GM13977 (cell line): ENCODE measurements at places on chromosomes 3 and 15.

- DNase-seq: no peak
These were observed 9.8 kb upstream of the SLC25A36 start for GRCh38 chr3:140931801-140932200.

- no peak for DNase-seq
These were observed 140.6 kb downstream of the GBE1 start for GRCh38 chr3:81620849-81621248.

- DNase-seq: no peak
These were observed 28.8 kb downstream of the LRRFIP2 start for GRCh38 chr3:37145611-37146010.

- no peak for DNase-seq
These were observed 16.5 kb downstream of the GSK3B start for GRCh38 chr3:120077731-120078130.

DNA sequence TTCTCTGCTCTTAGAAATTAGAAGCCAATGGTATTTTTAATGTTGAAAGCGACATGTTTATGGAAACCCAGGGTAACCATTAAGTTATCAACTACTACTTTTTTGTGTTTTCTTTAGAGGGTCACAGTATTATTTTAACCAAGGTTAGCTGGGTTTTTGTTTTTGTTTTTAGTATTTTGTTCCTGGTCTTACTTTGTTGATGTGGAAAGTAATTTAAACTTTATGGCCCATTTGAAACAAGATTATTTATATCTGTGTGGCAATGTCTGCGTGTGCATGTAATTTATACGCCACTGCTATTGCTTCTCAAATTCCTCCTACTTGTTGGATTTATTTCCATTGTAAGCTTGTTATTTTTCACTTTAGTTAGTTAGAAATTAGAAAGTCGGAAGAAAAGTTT, 722.1 kb upstream of the NR2F2 start:
- DNase-seq: no peak

DNA sequence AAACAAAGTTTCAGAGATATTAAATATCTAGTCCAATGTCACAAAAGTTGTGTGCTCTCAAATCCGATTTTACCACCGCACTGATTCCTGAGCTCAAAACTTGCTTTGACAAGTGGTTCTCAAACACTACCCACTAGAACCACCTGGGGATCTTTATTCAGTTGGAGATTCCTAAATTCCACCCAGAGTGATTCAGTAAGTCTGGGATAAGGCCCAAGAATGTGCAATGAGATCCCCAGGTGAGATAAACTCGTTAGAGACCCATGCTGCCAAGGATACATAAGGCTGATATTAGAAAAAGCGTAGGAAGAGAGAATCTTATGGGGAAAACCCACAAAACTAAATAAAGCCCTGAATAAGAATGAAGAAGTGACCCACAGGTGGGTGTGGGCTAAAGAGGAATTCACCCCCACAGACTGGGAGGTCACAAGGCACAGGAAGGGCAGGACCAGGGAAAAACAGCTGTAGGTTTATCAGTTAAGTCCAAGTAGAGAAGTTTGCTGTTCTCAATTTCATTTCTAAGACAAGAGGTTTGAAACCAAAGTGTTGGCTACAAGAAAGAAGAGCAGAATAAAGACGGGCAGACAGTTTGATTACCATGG, 11.5 kb upstream of the RPS17 start:
- no peak for DNase-seq

GRCh38 chr15:64341961-64342360, 14.0 kb downstream of the CSNK1G1 start:
- DNase-seq: no peak

DNA sequence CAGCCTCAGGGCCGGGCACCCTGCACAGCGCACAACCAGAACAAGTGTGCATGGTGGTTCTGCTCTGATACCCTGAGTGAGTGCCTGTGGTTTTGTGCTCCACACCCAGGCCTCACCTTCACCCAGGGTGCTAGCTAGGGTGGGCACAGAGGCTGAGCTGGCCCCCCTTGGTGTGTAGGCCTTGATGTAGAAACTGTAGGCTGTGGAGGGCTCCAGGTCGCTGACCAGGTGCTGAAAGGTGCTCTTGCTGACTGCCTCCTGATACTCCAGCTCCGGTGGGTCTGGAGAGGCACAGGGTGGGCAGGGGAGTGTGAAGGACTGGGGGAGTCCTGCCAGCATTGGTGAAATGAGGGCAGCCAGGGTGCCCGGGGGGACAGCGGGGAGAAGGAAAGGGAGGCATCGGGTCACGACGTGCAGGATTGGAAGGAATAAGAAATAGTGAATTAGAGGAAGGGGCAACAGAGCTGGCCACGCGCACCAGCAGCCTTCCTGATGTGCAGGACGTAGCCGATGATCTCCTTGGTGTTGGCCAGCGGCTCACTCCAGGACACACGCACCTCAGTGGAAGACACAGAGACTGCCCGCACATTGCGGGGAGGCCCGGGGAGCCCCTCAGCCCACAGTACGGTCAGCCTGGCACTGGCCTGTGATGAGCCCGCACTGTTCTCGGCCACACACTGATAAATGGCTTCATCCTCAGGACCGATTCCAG, 26.6 kb downstream of the RNU5B-1 start:
- no peak for DNase-seq

GRCh38 chr3:100395679-100396431, 5.0 kb downstream of the TOMM70 start:
- peak; percentile 23 for DNase-seq

GRCh38 chr15:64456634-64457108, 3.7 kb upstream of the ZNF609 start:
- no peak for DNase-seq

DNA sequence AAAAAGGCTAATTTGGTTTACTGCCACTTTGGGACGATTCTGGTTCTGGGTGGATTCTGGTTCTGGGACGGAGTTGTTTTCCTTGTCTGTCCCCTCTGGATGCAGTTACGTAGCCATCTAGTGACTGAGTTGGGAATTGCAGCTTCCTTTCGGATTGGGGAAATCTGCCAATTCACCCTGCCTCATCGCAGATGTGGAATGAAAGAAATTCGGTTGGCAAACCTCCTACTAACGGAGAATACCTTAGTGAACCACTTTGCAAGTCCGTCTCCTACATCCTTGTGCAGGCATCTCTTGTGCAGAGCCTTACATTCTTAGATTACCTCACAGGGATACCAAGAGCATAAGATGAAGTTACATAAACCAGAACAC, 31.5 kb upstream of the AP4E1 start:
- DNase-seq: peak; percentile 45

DNA sequence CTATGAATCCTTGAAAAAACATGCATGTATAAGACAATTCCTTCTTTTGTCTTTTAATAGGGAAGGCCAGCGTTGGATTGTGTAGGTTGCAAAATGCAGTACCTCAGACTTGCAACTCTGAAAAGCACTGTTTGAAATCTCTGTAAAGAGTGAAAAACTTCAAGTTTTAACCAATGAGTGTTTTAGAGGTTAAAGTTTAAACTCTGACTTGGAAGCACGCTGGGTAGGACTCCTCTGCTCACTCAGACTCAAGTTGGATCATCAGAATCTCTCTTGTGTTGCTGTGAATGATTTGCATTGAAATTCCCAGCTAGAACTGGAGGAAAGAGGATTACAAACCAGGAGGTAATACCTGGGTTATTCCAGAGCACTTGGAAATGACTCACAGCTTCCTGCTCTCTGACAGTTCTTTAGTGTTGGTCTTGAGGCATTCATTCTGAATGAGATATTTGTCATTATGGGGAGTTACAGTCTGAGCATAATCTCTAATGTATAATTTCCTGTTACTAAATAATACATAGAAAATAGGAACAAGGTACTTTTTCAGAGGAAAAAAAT, 49.1 kb downstream of the PLS1 start:
- no peak for DNase-seq

DNA sequence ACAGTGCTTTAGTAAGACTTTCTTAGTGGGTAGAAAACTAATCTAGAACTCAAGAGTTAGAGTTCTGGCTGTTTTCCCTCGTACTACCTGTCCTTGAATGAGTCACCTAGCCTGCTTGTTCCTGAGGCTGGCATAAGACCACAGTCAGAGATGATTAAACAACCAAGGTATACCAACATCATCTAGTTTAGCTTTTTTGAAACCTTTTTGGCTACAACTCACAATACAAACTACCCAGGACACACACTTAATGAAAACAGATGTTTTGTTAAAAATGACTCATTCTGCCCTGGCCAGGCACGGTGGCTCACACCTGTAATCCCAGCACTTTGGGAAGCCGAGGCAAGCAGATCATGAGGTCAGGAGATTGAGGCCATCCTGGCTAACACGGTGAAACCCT, 4.6 kb downstream of the MCCC1 start:
- DNase-seq: no peak

- DNase-seq: no peak
These were observed 473 bp downstream of the LSM3 start for GRCh38 chr3:14179114-14179465.

DNA sequence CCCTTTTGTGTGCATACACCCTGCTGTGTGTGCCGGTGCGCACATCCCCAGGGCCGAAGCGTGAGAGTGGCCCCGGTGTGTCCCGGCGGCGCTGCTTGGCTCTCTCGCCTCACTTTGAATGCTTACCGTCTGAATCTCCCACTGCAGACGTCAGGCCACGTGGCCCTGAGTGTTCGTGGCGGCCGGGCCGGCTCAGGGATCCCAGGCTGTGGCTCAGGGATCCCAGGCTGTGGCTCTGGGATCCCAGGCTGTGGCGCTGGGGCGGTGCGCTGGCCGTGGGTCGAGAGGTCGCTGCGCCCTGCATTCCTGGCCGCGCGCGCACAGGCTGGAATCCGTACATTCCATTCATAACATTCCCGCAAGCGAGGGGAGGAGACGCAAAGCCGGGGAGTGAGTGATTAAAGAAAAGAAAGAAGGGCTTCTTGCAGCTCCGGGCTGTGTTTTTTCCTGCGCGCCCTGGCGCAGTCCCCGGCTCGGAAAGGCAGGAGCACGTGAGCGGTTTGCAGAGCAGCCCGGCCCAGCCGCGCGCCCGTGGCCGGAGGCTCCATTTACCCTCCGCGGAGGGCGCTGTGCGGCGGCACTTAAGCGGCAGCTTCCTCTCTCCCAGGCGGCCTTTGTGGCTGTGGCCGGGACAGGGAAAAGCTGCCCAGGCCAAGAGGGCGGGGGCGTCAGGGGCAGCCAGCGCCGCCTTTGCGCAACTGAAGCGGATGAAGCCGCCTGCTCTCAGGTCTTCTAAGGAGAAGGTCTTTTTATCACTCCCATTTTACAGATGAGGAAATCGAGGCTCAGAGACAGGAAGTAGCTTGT, 87.0 kb upstream of the ALDH1L1 start:
- no peak for DNase-seq

- no peak for DNase-seq
These were observed 9.1 kb downstream of the CLCN2 start for GRCh38 chr3:184352149-184352785.

- DNase-seq: no peak
These were observed 123.7 kb upstream of the ATP2B2 start for GRCh38 chr3:10628891-10629670.

GRCh38 chr3:134353831-134354611, 20.2 kb downstream of the AMOTL2 start:
- DNase-seq: no peak

GRCh38 chr3:194485881-194486539, 792 bp downstream of the ATP13A3 start:
- peak; percentile 61 for DNase-seq

GRCh38 chr15:35630532-35630931, 84.6 kb upstream of the DPH6 start:
- no peak for DNase-seq

DNA sequence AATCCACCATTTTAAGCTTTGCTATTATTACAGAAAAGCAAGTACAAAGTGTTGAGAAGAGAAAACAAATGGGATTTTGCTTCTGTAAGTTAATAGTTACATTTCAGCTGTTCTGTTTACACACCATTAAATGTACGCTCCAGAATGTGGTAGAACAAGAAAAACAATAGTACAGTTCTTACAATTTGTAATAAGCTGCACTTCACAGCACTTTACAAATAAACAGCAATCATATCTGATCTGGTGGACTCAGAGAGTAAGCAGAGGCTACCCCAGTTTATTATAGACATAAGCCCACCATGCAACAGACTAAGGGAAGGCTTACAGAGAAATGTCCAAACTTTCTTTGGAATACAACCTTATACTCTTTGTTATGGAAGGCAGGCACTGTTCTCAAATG, 126.4 kb downstream of the OXSM start:
- DNase-seq: no peak

- DNase-seq: no peak
These were observed 168.4 kb upstream of the CCDC54 start for GRCh38 chr3:107208796-107209195.

- DNase-seq: no peak
These were observed 262.0 kb downstream of the SHOX2 start for GRCh38 chr3:157844216-157844615.

DNA sequence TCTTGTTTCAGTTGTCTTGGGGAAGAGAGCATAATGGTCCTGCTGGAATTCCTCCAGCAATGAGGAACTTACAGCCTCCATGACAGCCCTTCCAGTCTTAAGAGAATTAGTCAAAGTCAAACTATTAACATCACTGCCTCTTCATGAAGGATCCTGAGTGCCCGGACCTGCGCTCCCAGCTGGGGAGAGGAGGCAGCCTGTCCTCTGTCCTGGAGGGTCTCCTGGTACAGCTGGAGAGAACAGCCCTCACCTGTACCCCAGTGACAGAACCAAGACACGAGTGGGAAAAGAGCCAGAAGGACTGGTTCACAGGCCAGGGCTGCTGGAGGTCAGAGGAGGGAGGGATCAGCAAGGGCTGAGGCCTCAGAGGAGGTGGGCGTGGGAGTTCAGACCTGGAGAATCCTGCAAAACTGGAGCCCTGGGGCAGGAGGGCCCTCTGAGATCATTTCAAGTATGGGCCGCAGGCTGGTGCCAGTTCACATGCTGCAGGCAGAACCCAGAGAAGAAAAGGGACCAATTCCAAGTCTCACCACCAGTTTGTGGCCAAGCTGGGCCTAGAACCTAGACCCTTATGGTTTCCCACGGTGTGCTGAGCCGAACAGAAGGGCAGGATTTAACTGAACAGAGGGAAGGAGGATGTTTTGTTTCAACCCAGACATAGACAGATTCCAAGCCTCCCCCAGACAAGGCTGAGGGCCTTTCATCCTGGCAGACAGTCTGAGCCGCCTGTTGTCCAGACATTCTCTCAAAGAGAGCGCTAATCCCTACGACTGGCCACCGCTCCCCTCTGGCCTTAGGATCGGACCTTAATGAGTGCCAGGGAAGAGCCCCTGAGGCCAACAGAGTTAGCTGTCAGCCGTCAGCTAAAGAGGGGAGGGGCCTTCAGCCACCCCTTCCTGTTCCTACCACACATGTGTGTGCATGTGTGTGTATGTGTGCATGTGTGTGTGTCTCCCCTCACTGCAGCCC, 18.2 kb downstream of the LOXL1 start:
- no peak for DNase-seq
